ENCODE measurements at places on chromosomes 16 and 17. TPM values are rescaled to one million over a fixed set of nuclear protein-coding genes. Genes with fewer than 3 reads are reported as not detected.

DNA sequence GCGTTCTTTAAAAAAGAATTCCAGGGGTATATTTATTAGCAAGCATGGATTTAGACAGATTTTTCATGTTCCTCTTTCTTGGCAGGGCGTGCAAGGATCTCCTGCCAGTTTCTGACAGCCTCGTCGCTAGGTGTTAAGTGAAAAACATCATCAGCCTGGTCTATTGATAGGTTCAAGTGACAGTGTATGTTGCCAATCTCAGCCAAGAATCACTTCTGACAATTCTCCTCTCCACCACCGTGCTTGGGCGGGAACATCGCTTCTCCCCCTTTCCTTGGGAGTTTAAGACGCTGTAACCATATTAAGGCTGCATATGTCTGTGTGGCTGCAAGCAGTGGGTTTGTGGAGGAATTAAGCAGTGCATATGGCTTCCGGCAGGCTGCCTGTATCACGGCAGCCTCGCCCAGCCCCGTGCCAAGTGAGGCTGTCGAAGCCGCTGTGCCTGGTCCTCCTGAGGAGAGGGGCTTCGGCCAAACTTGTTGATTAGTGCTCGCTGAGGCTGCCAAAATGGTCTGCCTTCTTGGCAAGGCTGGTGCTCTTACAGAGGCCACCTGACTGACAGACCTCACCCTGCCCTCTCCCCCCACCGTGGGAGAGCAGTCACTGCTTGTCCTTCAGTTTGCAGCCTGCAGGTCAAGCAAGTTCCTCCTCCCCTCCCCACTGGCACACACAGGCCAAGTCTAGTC lies 132.2 kb upstream of the MPHOSPH6 start:
- DNase-seq: no peak
- no peaks in the 10 kb centered on the region for H3K27me3 ChIP-seq
- no peaks in the 10 kb centered on the region for H3K36me3 ChIP-seq
- H3K4me1 ChIP-seq: no peaks in the 10 kb centered on the region

- DNase-seq: no peak
- no peaks in the 10 kb centered on the region for H3K36me3 ChIP-seq
- H3K27ac ChIP-seq: no peak overlapping the region
These were observed 471.2 kb upstream of the HSBP1 start for GRCh38 chr16:83336603-83337002.

The KRT32 gene
- 1.5 TPM for total RNA-seq

The BMERB1 gene
- total RNA-seq: 3.8 TPM

DNA sequence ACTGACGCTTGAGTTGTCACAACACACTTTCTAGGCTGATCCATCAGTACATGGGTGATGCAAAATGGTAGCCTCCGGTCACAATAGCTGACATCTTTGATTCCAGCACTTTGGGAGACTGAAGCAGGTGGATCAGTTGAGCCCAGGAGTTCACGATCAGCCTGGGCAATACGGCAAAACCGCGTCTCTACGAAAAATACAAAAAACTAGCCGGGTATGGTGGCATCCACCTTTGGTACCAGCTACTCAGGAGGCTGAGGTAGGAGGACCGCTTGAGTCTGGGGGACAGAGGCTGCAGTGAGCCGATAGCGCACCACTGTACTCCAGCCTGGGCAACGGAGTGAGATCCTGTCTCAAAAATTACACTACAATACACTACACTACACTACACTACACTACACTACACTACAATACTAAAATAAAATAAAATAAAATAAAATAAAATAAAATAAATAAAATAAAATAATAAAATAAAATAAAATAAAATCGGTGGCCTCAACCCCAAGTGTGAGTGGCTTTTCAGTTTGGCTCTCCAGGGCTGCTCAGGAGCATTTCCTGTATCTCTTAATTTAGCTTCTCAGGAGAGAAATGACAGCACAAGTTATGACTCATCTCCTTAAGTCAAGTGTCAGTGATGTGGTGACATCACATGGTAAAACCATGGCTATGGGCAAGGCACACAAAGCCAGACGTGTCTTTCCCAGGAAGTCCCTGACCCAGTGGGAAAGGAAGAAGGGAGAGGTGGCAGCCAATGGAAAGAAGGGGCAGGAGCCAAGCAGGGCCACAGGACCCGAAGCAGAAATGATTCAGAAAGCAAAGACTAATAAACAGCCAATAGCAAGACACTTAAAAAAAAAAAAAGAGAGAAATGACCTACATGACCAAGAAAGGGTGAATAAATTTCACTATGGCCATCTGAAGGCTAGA lies 75.3 kb upstream of the TBC1D3K start:
- no peak overlapping the region for H3K27ac ChIP-seq
- no peak overlapping the region for H3K4me3 ChIP-seq
- H3K4me1 ChIP-seq: no peaks in the 10 kb centered on the region
- peak; percentile 65 for DNase-seq

DNA sequence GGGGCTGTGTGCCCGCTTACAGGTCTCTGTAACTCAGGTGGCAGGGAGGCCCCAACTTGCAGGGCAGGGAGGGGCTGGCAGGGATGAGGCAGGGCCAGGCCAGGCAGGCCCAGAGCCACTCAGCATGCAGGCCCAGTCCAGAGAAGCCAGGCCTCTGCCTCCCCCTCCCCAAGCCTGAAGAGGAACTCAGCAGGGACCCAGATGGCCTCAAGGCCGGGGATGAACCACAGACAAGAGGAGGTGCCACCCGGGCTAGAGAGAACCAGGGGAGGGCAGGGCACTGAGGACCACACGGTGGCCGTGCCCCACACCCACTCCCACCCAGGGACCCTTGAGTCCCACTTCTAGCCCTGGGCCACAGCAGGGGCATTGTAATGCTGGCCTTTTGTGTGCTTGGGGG lies 29.8 kb upstream of the EIF1 start:
- H3K27me3 ChIP-seq: no peaks in the 10 kb centered on the region
- H3K36me3 ChIP-seq: no peaks in the 10 kb centered on the region
- no peak overlapping the region for H3K4me3 ChIP-seq
- DNase-seq: no peak
- peaks cover 22% of the 10 kb centered on the region for H3K4me1 ChIP-seq

DNA sequence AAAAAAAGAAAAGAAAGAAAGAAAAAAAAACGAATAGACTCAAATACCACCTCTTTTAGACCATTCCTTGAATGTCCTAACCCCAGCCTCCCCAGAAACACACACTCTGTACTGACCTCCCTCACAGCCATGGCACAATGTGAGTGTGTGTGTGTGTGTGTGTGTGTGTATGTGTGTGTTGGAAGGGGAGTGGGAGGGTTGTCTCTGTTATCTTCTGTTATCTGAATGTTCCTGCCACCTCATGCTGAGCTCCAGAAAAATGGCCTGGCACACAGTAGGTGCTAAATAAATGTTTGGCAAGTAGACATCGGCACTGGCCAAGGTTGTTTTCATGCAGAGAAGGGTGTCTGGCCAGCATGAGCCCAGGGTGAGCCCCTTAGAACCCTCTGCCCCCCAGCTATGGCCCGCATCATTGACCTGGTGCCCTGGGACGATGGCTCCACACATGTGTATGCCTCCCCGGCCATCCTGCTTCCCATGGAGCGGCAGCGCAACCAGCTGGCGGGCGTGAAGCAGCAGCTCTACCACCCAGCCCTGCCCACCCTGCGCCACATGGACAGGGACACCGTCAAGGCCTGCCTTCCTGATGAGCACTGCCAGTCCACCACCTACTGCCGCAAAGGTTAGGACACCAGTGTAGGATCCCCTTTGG lies 6.6 kb upstream of the CNGB1 start:
- no peaks in the 10 kb centered on the region for H3K27me3 ChIP-seq
- no peak overlapping the region for H3K4me3 ChIP-seq
- no peaks in the 10 kb centered on the region for H3K36me3 ChIP-seq
